ENCODE measurements at places on chromosomes 6 and 20.
A peak's percentile ranks its signal among the peaks of the same experiment; 100 is the strongest.

DNA sequence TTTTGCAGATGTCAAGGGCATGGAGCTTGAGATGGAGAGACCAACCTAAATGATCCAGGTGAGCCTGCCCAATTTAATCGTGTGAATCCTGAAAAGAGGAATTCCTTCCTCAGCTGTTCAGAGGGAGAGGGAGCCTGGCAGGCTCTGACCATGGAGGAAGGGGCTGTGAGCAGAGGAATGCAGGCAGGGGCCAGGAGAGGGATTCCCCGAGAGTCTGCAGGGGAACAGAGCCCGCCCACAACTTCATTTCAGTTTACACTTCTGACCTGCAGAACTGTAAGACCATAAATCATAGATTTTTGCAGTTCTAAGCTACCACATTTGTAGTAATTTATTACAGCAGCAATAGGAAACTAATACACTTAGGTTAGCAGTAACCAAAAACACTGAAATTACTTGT is 164.1 kb downstream of the TBXT start:
- no peak for DNase-seq

DNA sequence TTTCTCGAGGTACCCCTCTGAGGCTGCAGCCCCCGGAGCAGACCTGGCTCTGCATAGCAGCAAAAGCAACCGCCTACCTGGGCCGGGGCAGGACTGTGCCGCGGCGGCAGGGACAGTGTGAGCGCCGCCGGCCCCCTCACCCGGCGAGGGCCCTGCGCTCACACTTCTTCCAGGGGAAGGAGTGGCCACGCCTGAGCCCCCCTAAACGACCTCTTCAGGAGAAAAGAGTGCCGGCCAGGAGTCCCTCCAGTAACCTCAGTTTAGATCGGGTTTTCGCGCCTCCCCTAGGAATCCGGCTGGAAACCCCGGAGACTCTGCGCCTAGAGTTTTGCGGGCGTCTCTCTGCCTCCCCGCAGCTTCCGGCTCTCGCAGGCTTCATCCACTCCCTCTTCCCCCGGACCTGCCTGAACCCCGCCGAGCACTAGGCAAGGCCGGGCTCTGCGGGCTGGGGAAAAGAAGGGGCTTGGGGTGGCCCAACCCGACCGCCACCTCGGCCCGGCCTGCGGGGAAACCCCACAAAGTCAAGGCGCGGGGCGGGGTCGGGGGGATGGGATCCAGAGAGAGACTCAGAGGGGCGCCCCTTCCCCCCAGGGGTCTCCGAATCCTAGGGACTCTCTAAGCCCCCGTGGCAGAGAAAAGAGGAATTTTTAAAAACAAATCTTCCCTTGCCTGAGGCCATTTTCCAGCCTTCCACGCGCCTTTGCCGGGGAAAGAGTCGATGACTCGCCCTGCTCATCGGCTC is 558 bp downstream of the LINC00237 start:
- DNase-seq, result no peak

- no peak for DNase-seq
These were observed 56.6 kb downstream of the MAFB start for GRCh38 chr20:40632346-40632976.

DNA sequence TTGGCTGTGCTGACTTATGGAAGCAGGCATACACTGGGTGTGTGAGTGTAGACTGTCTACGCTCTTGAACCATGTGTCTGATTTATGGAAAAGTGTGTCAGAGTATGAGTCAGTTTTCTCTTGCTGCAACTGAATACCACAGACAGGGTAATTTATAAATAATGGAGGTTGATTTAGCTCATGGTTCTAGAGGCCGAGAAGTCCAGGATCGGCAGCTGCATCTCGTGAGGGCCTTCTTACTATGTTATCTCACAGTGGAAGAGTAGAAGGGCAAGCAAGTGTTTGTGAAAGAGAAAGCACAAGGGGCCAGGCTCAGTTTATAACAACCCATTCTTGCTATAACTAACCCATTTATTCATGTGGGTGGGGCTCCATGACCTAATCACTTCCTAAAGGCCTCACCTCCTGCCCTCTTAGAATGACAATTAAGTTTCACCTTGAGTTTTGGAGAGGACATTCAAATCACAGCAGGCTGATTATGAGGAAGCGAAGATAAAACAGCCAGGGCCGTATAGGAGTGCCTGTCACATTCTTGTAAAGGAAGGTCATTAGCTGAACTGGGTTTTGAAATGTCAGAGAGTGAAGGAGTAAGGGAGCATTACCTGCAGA is 6.7 kb downstream of the GPR31 start:
- no peak for DNase-seq

GRCh38 chr6:16058201-16058928 is 70.5 kb upstream of the MYLIP start:
- DNase-seq, result no peak

- peak; percentile 37 for DNase-seq
These were observed 97.7 kb downstream of the KCNB1 start for GRCh38 chr20:49384437-49385434.

- DNase-seq, result no peak
These were observed 65.6 kb upstream of the RREB1 start for GRCh38 chr6:7042056-7042653.

- no peak for DNase-seq
These were observed 9.8 kb upstream of the ZNF343 start for GRCh38 chr20:2518558-2518957.

DNA sequence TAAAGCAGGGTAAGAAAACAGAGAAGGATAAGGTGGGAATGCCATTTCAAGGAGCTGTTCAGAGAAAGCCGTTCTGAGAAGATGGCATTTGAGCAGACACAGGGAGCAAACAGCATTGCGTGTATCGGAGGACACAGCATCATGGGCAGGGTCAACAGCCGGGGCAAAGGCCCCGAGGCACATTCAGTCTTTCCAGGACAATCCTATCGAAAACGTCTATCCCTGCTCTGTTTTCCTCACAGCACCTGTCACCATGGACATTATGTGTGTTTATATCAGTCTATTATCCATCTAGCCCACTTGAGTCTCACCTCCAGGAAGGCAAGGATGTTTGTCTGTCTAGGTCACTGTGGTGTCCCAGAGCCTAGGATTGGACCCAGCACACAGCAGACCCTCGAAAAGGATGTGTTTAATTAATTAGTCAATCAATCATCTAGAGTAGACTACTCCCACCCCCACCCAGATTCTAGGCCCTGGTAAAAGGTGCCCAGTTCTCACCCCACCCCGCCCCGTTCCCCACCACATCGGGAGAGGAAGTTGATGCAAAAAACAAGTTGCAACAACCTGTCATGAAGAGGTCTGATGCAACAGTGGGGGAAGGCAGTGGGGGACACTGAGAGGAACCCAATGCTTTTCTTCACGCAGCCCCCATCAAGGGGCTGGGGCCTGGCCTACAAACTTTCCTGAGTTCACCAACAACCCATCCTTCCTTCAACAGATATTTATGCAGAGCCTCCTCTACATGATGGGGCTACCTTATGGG is 66.6 kb downstream of the PREX1 start:
- DNase-seq, result no peak

DNA sequence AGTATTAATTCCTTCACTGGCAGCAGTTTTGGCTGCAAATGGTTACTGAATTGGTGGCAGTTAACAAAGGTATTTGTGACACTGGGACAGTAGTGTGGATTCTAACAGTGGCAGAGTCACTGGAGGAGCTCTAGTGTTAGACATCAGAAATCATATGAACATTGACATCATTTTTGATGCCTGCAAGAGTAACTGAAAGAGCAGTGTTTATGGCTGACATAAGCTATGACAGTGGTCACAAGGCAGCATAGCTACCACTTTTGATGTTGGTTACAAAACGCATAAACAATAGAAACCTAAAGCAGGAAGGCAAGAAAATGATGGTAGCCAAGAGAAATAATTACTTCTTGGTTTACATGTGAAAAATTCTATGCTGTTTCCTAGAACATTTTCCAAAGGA is 326.7 kb upstream of the MAN1A1 start:
- no peak for DNase-seq

- peak; percentile 11 for DNase-seq
These were observed 61.1 kb upstream of the TBX18 start for GRCh38 chr6:84825461-84825860.

- DNase-seq, result no peak
These were observed 109.1 kb downstream of the PRDM1 start for GRCh38 chr6:106194949-106195921.

DNA sequence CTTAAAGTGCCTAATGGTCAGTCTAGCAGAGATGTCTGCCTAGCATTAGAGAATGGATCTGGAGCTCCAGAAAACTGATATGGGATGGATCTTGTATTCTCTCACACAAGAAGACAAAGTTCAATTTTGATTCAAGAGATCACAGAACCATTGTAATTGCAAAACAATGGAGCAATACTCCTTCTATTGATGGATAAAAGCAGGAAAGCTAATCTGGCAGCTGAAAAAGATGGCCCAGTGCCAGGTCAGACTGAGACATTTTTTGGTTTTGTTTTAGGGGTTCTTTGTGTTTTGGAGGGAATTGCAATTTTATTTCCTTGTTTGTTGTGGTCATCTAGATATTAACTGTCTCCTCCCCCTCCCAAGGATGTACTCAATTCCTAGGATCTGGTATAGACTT is 14.6 kb upstream of the ZNF133 start:
- DNase-seq, result no peak

DNA sequence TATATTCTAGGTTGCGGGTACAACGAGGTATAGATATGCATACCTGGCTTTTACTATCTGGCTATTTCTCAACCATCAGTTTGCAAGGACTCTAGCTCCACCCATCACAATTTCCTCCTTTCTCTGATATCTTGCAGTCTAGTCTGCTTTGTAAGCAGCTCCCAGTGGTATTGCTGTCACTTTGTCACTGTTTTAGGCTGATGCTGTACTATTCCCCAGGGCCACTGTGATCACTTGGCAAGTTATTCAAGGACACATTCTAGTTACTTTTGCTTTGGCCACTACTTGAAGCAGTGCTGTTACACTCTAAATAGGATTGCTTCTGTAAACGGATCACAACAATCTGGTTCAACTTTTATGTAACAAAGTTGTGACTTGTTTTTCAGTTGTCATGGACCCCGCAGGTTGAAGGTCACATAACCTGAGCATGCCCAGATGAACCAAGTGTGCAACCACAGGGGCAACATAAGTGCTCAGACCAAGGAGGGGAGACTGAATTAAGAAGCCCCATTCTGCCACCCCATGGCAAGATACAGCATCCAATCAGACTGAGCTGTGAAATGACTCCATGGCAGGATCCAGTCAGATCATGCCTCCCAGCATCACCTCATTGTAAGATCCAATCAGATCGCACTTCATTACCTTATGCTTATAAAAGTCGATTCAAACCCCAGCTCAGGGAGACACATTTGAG is 588.4 kb upstream of the CITED2 start:
- DNase-seq, result no peak

GRCh38 chr20:1362484-1362883 is 30.4 kb downstream of the FKBP1A start:
- DNase-seq, result no peak

- DNase-seq, result no peak
These were observed 23.8 kb downstream of the SLC22A23 start for GRCh38 chr6:3433005-3433404.

DNA sequence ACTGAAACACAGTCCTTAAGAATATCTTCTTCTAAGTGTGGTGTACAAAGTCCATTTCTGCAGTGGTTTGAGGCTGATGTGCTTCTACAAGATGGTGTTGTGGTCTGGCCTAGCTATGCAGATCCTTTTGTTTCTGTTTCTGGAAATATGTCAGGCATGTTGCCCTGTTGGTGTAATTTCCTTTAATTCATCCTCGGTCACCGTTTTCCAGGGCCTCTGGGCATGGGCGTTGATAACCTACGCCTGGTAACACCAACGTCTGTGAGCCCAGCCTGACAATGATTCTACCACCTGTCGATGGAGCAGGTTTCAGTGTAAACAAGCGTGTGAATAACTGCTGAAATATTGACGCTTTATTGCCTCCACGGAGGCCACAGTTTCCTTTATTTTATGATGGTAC is 33.3 kb upstream of the AFDN start:
- no peak for DNase-seq

GRCh38 chr20:41178904-41179432 is 41.6 kb downstream of the PLCG1 start:
- no peak for DNase-seq

DNA sequence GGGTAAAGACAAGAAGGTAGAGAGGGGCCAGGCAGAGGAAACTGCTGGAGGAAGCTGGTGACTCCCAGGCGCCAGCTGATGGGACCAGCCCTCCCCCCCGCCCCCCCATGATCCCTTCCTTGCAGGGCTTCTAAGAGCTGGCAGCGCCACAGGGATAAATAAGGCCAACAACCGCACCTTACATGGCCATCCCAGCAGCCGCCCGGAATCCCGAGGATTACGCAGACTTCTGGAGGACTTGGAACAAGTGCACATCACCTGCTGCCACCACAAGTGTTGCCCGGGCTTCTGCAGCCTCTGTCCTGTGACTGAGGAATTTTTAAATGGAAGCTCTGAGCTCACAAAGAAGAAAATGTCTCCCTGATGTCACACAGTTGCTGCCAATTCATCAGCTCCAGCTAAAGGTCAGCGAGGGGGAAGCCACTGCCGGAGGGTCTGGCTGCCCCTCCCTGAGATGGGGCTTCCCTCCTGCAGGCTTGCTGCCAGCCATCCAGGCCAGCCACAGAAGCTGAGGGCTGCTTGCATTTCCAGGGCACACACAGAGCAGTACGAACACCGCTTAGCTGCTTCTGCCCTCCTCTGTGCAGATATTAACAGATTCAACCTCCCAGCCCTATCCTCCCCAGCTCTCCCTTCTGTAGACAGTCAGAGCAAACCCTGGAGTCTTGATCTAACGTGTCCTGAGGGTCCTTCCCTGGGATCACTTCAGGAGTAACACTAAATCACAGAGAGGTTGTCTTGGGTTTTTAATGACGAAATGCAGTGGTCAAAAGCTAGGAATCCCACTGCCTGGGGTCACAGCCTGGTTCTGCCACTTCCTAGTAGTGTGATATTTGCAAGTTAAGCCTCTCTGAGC is 38.6 kb upstream of the PIM1 start:
- DNase-seq, result no peak

- DNase-seq, result no peak
These were observed 68.3 kb downstream of the MMS22L start for GRCh38 chr6:97214671-97215070.

- DNase-seq, result no peak
These were observed 17.1 kb downstream of the GSTA2 start for GRCh38 chr6:52746213-52746612.

- no peak for DNase-seq
These were observed 66.2 kb upstream of the SLCO4A1 start for GRCh38 chr20:62575976-62576722.

- DNase-seq, result no peak
These were observed 197.3 kb upstream of the PROKR2 start for GRCh38 chr20:5513975-5514516.

Measured in H54 (cell line).